CD4-positive, alpha-beta T cell treated with Interleukin-21 for 1 hour (primary cell): ENCODE measurements at places on chromosomes 2 and 18.

- no peak for DNase-seq
Observed at GRCh38 chr2:128440666-128441340, 122.1 kb upstream of the HS6ST1 start.

DNA sequence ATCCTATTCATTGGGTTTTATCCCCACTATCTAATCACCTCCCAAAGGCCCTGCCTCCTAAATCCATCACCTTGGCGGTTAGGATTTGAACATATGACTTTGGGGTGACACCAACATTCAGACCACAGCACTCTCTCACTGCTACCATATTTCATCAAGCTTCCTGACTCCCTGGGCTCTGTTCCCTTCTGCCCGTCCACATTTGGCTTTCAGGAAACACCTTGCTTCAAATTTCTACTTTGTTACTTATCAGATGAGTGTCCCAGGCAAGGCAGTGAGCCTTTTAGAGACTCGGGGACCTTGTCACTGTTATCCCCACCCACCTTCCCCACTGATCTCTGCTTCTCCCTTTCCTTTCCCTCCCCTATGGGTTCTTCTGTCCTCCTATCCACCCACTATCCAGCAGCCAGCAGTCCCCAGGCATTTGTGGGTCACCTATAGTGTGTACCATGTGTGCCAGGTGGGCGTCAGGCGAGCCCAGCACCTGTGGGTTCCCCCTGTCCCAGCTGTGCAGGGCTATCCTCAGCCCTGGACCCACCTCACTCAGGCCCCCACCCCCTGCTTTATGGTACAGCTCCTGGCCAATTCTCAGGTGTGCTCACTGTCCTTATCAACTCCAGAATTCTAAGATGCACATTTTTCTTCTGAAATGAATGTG is 230.9 kb downstream of the LOXHD1 start:
- no peak for DNase-seq

DNA sequence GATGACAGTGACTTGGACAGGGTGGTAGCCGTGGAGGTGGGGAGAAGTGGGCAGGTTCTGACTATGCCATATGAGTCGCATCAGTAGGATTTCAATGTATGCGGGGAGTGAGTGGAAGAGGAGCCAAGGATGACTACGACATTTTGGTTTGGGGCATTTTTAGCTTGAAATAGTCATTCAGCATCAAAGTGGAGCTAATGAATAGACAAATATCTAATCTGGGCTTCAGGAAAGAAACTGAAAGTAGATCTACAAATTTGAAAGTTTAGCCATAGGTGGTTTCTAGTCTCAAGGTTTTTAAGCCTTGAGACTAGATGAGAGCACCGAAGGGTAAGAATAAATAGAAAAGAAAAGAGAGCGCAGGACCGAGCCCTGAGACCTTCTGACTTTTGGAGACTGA is 58.3 kb downstream of the FEZ2 start:
- DNase-seq, result no peak

GRCh38 chr2:104444392-104444791 is 409.5 kb upstream of the POU3F3 start:
- DNase-seq, result no peak

- no peak for DNase-seq
Observed at GRCh38 chr2:54396107-54396506, 60.0 kb upstream of the SPTBN1 start.

DNA sequence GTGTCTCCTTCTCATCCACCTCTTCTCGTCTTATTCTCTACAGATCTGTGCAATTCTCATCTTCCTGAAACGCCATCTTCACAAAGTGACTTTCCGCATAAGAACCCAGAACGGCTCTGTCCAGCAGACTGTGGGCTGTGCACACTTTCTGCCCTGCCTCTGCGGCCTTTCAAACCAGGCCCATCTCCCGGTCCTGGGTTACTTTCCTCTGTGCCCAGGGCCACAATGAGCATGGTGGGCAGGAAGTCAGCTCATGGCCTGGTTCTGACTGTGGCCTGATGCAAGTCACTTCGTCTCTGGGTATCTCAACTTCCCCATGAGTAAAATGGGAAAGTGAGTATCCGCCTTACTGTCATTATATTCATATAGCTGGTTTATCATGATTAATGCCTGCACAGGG is 71.7 kb upstream of the TMEM200C start:
- DNase-seq, result no peak

GRCh38 chr18:31677592-31677991 is 6.8 kb downstream of the B4GALT6 start:
- no peak for DNase-seq

DNA sequence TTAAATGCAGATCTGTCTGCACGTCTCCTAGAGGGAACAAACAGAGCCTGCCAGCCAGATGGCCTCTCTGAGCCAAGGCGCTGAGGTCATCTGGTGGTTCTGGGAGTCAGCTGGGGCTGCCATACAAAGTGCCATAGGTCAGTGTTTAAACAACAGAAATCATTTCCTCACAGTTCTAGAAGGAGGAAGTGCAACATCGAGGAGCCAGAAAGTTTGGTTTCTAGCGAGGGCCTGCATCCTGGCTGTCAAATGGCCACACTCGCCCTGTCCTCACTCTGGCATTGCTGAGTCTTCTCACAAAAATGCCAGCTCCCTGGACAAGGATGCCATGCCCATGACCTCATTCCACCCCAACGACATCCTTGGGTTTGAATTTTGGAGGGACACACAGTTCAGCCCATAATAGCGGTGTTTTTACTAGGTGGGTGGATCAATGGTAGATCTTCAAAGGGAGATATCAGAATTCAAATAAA is 59.6 kb downstream of the MYT1L start:
- DNase-seq, result no peak

DNA sequence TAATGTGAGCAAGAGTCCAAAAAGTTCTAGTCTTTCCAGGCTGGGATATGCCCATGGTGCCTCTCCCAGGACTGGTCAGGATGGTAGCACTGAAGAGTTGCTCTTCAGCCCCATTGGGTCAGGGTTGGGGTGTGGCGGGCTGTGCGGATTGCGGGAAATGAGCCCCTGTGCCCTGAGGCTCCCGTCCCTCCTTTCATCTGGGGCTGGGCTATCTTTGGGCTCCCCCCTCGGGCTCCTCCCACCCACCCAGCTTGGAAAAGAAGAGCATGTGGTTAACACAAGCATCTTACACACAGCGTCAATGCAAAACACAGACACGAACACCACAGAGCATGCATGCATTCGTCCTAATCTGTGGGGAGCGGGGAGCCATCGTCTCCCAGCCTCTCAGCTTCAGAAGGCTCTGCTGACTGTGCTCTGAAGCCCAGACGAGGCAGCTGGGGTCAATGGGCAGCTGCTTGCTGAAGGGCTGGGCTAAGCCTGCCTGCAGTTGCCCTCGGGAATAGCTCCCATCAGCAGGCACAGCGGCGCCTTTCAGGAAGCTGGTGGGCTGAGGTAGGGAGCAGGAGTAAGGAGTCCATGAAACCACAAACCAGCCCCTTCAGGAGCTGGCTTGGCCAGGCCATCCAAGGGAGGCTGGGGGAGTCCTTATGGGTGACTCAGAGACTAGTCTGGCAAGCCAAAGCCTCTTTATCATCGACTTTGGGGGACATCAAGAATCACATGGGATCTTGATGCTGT is 112.9 kb downstream of the CLIP4 start:
- no peak for DNase-seq

- DNase-seq, result no peak
Observed at GRCh38 chr2:2706306-2706705, 375.2 kb upstream of the MYT1L start.

DNA sequence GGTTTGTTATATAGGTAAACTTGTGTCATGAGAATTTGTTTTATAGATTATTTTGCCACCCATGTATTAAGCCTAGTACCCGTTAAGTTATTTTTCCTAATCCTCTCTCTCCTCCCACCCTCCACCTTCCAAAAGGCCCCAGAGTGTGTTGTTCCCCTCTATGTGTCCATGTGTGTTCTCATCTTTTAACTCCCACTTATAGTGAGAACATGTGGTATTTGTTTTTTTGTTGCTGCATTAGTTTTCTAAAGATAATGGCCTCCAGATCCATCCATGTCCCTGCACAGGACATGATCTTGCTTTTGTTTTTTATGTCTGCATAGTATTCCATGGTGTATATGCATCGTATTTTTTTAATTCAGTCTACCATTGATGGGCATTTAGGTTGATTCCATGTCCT is 1075.6 kb upstream of the CNTNAP5 start:
- no peak for DNase-seq

DNA sequence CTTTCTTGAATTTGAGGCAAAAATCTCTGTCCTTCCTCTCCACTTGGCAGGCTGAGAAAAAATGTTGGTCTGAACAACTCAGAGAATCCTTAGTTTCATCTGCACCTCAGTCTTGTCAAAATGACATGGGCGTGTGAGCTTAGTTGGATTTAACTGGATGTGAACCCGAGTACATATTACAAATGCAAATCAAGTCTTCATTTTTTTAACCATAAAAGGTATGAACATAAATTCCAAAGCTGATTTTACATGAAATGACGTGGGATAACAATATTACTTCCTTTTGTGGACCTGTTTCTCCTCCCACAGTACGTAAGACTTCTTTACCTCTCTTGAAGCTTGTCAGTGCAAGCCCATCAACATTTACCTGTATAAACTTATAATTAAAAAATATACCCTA is 32.6 kb upstream of the RND3 start:
- DNase-seq, result no peak
